ENCODE measurements at places on chromosomes 7 and 10.

- DNase-seq, result no peak
Measured at GRCh38 chr7:2354939-2355704, 495 bp downstream of the EIF3B start.

DNA sequence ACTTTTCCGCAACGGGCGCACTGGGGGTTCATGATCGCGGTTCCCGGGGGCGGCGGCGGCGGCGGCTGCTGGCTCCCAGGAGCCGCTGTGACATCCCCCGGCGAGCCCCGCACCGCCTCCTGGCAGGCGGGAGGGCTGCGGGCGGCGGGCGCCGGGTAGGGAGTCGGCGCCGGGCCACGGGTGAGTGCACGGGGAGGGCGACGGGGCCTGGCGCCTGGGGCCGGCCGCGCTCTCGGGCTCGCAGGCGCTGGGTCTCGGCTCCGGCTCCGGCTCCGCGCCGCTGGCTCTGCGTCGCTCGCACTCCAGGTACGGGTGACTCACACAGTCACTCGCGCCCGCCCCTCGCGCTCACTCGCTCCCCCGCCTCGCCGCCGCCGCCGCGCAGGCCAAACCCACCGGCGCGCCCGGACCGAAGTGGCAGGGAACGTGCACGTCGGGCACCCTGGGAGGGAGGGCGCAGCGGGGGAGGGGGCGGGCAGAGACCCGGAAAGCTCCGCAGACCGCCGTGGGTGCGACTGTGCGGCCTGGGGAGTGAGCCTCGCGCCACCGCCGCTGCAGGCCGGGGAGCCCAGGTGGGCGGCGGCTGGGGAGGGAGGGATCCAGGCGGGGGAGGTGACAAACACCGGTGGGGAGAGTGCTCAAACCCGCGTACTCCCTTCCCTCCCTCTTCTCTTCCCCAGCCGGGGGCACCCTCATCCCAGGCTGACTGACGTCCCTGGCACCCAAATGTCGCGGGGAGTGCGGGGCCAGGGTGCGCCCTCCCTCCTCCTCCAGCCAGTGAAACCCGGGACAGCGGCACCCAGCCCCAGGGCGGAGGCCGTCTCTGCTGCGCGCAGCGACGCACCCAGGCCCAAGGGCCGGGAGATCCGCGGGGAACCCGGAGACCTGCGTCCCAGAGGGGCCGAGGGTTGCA lies 276.9 kb upstream of the NEBL start:
- DNase-seq, result peak; percentile 14

DNA sequence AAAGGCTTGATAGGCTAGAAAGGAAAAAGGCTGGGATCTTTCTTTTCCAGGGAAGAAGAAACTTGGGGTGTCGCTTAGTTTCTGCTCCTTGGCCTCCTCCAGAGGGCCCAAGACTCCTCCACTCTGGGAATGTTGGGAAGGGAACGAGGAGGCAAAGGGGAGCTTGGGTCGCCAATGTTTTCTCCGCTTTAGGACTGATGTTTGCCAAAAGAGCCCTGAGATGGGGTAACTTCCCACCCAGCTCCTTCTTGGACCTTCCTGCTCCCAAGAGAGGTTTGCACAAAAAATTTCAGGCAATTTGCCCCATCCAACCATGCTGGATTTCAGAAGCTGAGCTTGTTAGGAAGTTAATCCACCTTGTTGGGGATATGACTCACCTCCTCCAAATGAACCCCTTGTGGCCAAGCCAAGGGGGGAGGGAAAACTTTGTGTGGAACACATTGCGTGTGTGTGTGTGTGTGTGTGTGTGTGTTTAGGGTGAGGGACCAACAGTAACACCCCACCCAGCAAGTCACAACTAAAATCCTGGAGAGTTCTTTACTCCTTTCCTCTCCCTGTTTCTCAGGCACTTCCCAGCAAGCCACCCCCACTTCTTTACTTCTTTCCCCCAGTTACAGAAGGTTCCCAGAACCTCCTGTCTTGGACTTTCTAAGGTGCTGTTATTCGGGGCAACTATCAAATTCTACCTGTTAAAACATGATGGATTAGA lies 8.7 kb upstream of the HOXA2 start:
- peak; percentile 76 for DNase-seq

DNA sequence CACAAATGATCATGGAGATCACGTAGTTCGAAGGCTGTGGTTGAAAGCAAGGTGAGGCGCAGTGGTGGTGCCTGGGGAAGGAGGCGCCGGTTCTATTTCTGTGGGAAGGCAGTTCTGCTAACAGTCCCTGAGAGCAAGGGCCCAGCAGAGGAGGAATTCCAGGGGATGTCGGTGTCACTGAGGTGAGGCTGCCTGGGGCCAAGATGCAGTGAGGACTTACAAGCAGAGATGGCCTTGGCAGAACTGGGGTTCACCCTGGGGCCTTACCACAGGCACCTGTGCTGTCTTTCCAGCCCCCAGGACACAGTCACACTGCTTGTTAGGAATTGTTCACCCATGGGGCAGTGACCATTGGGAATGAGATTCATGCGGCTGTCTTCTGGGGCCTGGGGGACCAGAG lies 26.7 kb downstream of the GBX1 start:
- no peak for DNase-seq

DNA sequence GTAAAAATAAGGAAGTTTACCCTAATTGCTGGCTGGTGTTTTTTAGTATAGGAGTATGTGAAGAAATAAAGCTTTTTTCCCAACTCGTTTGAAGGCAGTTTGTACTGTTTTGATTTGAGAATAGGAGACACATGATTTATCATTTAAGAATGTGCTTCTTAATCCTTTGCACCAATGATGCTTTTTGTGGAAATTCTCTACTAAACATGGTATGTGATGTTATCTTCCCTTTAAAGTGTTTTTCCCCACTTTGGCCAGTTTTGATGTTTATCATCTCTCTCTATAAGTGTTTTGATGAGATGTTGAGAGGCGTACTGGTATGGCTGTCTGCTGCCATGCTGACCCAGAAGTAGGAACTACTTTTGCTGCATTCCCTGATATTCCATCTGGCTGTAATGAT lies 85.1 kb downstream of the SUGCT start:
- DNase-seq, result peak; percentile 91

GRCh38 chr7:12133865-12134264 lies 77.2 kb upstream of the TMEM106B start:
- DNase-seq, result no peak

DNA sequence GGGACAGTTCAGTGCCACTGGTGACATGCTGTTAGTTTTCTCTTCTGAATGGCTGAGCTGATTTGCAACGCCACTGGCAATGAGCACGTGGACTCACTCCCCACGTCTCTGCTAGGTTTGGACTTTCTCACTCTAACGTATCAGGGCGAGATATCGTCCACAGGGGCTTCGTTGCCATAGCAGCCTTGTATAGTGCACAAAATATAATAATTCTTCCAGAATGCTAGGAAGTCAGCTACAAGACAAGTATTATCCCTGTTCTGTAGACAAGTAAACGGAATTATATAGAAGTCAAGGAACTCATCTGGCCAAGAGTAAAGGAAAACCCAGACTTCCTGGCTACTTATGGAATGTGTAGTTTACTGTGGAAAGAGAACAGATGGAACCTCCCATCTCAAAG lies 226.8 kb downstream of the ARHGAP21 start:
- DNase-seq, result no peak

DNA sequence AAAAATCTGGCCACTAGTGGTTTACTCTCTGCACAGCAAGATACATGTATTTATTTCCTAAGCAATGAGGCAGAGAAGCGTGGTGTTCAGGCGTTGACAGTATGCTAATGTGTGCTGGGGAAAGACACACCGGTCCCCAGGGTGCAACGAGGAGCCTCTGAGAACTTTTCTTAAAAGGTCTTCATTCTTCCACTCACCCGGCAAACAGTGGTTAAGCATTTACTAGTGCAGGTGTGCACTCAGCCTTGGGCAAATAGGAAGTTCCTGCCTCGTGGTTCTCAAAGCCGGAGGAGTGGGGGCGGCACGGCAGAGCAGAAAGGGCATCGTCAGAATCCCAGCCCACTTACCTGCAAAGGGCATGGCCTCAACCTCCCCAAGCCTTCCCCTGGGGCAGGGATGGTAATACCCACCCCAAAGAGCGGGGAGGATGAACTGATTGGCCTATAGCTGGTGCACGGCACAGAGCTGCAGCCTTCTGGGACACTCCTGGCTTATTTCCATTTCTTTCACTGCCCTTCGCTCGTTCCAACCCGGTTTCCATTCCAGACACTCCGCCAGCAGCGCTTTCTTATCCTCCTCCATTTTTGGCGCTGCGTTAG lies 184.3 kb upstream of the CTBP2 start:
- no peak for DNase-seq

- peak; percentile 41 for DNase-seq
Measured at GRCh38 chr10:31876652-31877352, 51.8 kb downstream of the ARHGAP12 start.

GRCh38 chr10:3048119-3049019 lies 19.0 kb upstream of the PFKP start:
- DNase-seq, result peak; percentile 46

DNA sequence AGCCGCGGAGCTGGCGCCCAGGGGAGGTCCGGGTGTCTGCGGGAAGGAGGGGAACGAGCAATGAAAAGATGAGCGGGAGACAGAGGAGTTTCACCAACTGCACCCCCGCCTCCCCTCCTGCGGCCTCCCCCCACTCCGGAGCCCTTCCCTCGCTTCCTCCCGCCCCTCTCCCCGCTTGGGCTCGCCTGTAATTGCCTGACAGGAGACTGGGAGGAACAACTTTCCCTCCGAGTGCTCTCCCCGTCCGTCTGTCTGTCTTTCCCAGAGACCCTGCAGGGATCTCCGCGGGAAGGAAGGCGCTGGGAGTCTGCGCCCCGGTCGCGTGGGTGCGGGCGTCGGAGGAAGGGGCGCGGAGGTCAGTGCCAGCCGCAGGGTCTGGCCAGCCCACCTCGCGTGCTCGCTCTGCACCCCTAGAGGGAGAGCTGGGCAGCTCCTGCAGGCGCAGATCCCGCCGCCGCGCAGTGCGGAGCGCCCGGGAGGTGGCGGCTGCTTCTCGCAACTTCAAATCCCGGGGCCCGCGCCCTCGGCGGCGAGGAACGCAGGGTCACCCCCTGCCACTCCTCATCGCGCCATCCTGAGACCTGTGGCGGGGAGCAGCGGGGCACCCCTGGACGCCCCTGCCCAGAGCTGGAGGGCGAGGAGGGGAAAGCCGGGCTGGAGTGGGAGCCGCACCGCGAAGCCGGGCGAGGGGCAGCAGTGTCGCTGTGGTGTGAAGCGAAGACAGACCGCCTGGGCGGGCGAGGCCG lies 511 bp upstream of the NRP1 start:
- peak; percentile 96 for DNase-seq

DNA sequence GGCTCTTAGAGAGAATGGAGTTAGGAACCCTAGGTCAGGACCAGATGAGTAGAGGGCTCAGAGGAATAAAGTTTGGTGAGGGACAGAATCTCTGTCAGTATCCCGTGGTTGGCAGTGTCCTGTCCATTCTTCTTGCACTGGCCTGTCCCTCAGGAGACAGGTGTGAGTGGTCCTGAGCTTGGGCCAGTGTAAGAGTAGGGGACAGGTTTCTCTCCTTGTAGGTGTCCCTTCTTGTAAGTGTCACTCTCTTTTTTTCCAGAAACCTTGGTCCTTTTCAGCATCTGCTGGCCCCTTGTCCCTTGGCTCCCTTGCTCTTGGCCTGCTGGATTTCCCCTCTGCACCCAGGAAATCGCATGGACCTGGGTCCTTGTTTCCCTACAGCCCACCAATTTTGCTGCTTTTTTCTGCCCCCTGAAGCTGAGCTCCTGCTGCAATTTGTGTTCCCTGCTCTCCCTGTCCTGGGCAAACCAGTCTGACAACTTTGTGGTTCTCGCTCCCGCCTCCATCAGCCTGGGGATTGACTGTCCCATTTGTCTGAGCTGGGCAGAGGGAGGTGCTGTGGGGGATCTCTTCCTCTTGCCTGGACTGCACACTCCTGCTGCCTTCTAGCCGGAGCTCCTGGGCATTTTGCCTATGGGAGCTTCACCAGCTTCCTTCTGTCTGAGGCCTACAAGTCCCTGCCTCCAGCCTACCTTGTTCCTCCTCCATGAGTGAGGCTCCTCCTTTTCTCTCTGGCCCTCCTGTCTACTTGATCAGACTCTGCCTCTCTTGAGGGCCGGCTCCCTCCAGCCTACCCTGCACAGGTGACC lies 6.5 kb downstream of the TSPAN14 start:
- DNase-seq, result no peak

All from fibroblast of skin of right quadriceps (primary cell).